ENCODE measurements at places on chromosomes 4 and X.

DNA sequence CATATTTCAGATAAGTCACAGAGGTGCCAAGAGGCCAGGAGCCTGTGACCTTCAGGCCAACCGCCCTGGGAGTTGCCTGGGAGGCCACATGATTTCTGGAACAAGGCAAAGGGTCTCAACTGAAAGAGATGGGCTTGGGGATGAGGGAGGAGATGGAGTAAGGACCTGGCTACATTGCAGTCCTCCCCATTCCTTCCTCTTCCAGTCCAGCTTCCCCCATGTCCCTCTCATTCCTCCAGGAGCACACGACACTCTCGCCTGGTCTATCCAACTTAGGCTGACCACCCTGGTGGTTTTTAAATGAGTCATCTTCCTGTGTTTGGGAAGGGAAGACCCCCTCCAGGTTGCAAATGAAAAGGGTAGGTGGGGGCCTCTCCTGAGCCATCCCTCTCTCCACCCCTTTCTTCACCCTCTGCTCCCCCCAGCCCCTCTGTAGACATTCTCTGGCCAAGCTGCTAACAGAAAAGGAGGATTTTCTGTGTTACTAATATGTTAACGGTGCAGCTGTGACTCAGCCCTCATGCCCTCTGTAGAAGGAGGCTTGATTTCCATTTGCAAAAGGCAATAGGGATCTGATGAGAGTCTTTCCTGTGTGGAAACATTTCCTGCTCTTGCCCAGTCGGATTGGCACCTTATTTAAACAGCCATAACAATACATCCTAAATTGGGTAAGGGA lies 79.2 kb downstream of the RTL5 start:
- no peak for DNase-seq

GRCh38 chrX:22365460-22365859 lies 92.7 kb downstream of the CBLL2 start:
- DNase-seq, result no peak

- DNase-seq, result no peak
These were observed 2651.6 kb downstream of the ARAP2 start for GRCh38 chr4:33592701-33593100.

DNA sequence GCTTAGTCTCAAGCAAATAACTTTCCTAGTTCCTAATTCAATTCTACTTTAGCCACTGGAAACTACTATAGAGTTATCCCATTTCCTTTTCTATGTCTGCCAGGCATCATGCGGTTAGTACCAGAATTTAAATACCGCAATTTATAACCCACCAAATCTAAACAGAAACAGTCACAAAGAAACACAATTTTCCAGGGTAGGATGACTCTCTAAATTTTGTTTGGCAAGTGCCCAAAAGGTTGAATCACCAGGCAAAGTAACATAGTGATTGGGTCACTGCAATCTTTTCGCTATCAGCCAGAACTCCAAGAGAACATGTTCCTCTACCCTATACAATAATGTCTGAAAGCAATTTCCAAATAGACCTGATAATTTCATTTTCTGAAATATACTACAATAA lies 240.2 kb upstream of the GRIA3 start:
- no peak for DNase-seq

DNA sequence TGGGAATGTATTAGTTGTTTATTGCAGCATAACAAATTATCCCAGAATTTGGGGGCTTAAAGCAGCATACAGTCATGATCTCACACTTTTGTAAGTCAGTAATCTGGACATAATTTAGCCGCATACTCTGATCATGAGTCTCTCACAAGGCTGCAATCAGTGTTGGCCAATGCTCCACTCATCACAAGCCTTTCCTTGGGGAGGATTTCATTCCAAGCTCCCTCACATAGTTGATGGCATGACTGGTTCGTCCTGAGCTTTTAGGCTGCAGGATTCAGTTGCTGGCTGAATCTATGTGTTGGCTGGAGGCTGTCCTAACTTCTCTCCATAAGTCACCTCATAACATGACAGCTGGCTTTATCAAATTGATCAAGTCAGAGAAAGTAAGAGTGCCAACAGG lies 1568.6 kb upstream of the PCDH7 start:
- no peak for DNase-seq

- no peak for DNase-seq
These were observed 412 bp downstream of the SLC10A3 start for GRCh38 chrX:154490021-154490413.

Data from natural killer cell treated with Interleukin-12 subunit alpha and Interleukin-12 subunit beta and Interleukin-15 and Interleukin-18, amount 100 ng/mL, for 72 hours (primary cell).